ENCODE measurements at places on chromosomes 2 and 18.

- DNase-seq = no peak
Measured at GRCh38 chr2:197372592-197372991, 62.0 kb upstream of the ANKRD44 start.

- no peak for DNase-seq
Measured at GRCh38 chr2:134712299-134712698, 6.5 kb downstream of the TMEM163 start.

DNA sequence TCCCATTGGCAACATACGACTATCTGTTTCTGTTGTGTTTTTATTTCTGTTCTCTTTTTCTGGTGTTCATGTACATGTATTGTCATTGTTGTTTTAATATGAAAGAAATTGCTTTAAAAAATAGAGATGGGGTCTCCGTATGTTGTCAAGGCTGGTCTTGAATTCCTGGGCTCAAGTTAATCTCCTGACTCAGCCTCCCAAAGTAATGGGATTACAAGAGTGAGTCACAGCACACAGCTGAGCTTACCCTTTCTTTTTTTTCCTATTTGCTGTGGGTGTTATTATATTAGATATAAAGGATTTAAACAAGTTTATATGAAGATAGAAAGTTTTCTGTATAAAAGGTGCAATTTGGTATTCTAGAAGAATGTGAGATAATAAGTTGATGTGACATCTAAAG is 554.6 kb downstream of the DSC3 start:
- no peak for DNase-seq

DNA sequence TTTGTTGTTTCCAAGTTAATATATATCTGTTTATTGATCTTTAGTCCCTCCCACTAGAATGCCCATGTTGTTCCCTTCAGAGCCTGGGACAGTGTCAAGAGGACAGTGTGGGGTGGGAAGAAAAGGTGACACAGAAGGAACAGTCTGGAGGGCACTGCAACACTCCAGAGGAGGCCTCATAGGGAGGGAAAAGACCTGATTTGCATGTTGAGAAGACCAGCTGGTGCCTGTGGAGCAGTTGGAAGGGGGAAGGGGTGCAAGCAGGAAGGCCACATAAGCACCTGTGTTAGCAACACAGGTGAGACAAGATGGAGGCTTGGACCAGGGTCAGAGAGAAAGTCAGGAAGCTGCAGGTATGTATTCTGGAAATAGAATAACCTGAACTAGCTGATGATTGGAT is 48.1 kb upstream of the FHOD3 start:
- no peak for DNase-seq

DNA sequence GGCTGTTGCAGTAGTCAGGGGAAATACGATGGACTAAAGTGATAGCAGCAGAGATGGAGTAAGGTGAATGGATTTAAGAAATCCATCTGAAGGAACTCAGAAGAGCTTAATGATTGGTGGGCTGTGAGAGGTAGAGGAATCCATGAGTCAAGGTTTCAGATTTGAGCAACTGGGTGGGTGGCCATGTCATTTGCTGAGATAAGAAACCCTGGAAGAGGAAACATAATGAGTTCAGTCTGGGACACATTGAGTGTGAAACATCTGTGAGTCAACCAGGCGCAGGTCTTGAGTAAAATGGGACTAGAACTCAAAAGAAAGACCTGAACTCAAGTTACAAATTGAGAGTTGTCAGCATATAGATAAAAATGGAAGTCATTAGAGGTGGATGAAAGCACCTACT is 19.7 kb upstream of the ASNSD1 start:
- DNase-seq = no peak

DNA sequence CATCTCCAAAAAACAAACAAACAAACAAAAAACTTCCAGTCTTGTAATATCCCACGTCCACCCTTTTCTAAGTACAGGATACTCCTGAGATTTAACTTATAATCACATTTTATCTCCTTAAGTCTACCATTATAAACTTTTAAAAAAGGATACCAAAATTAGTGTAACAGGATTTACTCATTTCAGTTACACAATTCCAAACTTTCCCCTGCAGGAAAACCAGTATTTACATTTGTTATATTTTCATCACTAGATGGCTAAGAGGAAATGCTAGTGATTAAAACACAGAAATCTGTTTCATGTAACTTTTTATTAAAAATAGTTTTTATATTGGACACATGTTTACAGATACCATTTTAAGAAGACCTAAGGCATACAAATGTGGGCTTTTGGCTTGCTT is 27.5 kb downstream of the CFAP36 start:
- DNase-seq = no peak

GRCh38 chr2:111061191-111061590 is 59.5 kb upstream of the BCL2L11 start:
- DNase-seq = no peak

DNA sequence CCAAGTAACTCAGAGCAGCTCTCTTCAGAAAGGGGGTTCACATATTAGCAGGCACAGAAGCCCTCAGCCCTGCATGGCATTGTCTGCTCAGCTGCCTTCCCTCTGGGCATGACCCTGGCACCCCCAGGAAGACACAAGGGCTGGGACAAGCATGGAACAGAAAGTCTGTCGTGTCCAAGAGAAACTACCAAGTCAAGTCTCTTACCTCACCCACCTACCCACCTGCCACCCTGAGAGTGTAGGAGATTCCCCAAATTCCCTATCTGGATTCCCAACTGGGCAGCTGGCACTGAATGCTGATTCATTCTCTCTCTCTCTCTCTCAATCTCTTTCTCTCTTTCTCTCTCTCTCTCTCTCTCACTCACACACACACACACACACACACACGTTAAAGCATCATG is 21.6 kb downstream of the SMAD7 start:
- no peak for DNase-seq

GRCh38 chr2:148968301-148968700 is 70.2 kb upstream of the LYPD6B start:
- DNase-seq = no peak

GRCh38 chr2:132999421-132999820 is 329.4 kb upstream of the LYPD1 start:
- DNase-seq = no peak

GRCh38 chr18:50000227-50000626 is 186.9 kb upstream of the ACAA2 start:
- no peak for DNase-seq

GRCh38 chr2:170886386-170886785 is 42.7 kb upstream of the GORASP2 start:
- no peak for DNase-seq

DNA sequence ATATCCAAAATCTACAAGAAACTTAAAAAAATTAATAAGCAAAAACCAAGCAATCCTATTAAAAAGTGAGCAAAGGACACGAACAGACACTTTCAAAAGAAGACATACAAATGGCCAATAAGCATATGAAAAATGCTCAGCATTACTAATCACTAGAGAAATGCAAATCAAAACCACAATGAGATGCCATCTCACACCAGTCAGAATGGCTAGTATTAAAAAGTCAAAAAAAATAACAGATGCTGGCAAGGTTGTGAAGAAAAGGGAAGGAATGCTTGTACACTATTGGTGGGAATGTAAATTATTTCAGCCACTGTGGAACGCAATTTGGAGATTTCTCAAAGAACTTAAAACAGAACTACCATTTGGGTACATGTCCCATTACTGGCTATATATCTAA is 128.8 kb upstream of the SESTD1 start:
- DNase-seq = no peak

- no peak for DNase-seq
Measured at GRCh38 chr2:128332091-128332634, 13.5 kb upstream of the HS6ST1 start.

DNA sequence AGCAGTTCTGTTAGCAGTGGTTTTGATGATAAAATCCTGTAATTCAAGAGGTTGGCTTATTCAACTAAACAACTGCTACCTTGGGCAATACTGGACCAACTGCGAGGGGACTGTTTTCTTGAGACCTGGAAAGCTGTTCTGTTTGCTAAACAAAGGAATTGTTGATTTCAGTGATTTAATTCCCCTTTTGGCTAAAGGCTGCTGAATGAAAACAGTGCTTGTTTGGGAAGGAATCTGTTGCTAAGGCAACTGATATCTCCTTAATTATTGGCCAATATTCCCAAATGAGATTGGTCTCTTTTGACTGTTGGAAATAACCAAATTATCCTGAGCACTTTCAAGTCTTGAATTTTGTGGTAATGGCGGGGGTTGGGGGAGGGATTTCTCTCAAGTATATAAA is 136.8 kb downstream of the CAMKMT start:
- no peak for DNase-seq

Measured in stimulated activated CD4-positive, alpha-beta T cell treated with anti-CD3 and anti-CD28 coated beads, Interleukin-15, amount 100 ng/mL, for 1 hour (primary cell).